ENCODE measurements at places on chromosomes 2 and 18.

GRCh38 chr2:33412920-33413319 lies 63.5 kb upstream of the RASGRP3 start:
- DNase-seq, result no peak

DNA sequence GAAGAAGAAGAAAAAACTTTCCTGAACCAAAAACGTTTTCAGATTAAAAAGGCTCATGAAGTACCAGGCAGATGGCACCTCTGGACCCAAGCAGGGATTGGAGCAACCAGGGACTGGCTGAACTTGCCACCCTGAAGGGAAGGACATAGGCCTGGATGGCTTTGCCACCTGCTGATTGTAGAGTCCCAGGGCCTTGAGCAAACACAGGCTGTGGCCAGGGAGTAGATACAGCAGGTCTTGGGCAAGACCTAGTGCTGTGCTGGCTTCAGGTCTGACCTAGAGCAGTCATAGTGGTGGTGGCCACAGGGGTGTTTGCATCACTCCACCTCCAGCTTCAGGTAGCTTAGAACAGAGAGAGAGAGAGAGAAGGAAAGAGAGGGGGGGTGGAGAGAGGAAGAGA lies 231.5 kb upstream of the FBXO11 start:
- no peak for DNase-seq

DNA sequence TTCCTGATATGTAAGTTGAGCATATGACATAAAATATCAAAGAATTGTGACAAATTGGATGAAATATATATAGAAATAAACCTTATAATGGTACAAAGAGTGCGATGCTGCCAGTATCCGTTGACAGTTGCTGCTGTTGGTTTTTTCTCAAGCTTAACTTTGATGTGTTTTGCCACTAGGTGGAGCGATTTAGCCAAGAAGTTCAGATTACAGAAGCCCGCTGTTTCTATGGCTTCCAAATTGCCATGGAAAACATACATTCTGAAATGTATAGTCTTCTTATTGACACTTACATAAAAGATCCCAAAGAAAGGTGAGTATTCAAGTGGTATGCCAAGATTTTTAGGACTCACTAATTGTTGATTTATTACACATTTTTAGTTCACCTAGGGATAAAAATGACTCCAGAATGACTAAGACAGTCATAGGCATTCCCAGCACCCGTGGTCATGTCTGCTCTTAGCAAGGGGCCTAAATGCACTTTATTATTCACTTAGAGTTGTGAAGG lies 2.1 kb downstream of the RRM2 start:
- no peak for DNase-seq

DNA sequence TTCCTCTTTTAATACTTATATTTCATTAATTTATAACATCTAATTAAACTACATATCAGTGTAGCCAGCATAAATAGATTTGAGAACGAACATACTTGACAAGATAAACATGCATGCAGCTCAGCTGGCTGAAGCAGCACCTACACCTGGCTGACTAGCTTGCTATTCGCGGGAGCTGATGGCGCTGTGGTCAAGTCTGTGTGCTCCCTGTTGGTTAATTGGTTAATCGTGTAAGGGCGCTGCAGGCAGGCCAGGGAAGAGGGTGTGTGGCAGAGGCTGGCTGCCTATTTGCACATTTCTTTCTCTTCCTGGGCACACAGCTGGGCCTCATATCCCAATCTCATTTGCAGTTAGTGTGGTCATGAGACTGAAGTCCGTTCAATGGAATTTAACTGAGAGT lies 14.5 kb upstream of the VWA3B start:
- no peak for DNase-seq

DNA sequence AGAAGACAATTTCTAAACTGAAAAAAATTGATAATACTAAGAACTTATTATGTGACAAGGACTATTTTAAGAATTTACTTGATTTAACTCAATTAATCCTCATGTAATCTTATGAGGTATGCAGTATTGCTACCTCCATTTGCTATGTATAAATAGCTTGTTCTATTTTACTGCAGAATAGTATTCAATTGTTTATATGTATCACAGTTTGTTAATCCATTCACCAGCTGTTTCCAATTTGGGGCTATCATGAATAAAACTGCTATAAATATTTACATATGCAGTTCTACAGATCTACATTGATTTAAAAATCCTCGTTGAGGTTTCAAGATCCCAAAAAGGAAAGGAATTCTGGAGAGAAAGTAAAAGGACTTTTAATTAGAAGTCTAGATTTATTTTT lies 54.8 kb upstream of the DOCK10 start:
- DNase-seq, result no peak
